ENCODE measurements at places on chromosomes 1 and 21. TPM values are rescaled to one million over a fixed set of nuclear protein-coding genes. Genes with fewer than 3 reads are reported as not detected.

GRCh38 chr1:209155546-209155945, 428.0 kb upstream of the CAMK1G start:
- H3K27me3 ChIP-seq = peaks cover 4% of the 10 kb centered on the region
- no peak overlapping the region for H3K27ac ChIP-seq
- H3K36me3 ChIP-seq = no peaks in the 10 kb centered on the region

Gene VSIG8
- not detected for total RNA-seq

DNA sequence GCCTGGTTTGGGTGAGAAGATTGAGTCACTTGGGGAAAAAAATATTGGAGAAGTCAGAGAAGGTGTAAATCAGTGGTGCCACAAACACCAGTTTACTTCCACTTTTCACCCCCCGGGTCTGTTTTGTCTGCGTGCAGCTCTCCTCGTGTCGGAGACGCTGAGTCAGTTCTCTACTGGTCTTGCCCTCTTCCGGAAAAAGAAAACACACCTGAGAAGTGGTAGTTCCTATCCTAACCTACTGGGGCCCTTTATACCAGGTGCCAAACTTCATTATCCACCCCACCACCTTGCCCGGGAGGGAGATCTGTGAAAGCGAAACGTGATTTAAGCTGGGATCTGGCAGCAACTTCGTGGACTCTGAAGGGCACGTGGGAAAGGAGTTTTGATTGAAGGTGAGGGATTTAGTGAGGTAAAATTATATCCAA, 855 bp upstream of the IVNS1ABP start:
- peaks cover 30% of the 10 kb centered on the region for H3K4me1 ChIP-seq
- no peaks in the 10 kb centered on the region for H3K27me3 ChIP-seq
- peaks cover 11% of the 10 kb centered on the region for H3K36me3 ChIP-seq
- H3K4me3 ChIP-seq = peak overlapping the region; percentile 97
- peak overlapping the region; percentile 98 for H3K27ac ChIP-seq
- peak; percentile 21 for DNase-seq

Gene DNASE2B
- not detected for total RNA-seq

Gene ASPM
- total RNA-seq = 0.62 TPM

- H3K4me3 ChIP-seq = no peak overlapping the region
- no peaks in the 10 kb centered on the region for H3K4me1 ChIP-seq
- H3K36me3 ChIP-seq = no peaks in the 10 kb centered on the region
- no peak for DNase-seq
- H3K27ac ChIP-seq = no peak overlapping the region
Observed at GRCh38 chr1:115218699-115219098, 119.3 kb downstream of the NGF start.

DNA sequence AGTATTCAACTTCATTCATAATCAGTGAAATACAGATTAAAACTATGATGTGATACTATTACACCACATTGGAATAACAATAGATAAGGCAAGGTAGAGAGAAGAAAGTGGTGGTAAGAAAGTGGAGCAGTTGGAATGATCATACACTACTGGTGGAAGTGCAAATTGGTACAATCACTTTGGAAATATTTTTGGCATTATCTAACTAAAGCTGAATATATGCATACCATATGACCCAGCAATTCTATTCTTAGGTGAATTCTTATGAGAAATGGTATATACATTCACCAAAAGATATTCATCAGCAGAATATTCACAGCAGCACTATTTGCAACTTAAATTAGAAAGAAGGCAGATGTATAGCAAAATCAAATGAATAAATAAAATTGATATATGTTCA, 21.4 kb upstream of the PTPRC start:
- no peaks in the 10 kb centered on the region for H3K36me3 ChIP-seq
- peaks cover 58% of the 10 kb centered on the region for H3K4me1 ChIP-seq
- no peak for DNase-seq
- no peaks in the 10 kb centered on the region for H3K27me3 ChIP-seq

- no peak for DNase-seq
- H3K4me3 ChIP-seq = no peak overlapping the region
- H3K27me3 ChIP-seq = peaks cover 49% of the 10 kb centered on the region
- H3K4me1 ChIP-seq = peaks cover 11% of the 10 kb centered on the region
- H3K27ac ChIP-seq = peak overlapping the region; percentile 59
Observed at GRCh38 chr21:35428489-35428888, 379.4 kb upstream of the RUNX1 start.

GRCh38 chr1:239913141-239913585, 178.5 kb upstream of the FMN2 start:
- H3K4me1 ChIP-seq = no peaks in the 10 kb centered on the region
- peaks cover 2% of the 10 kb centered on the region for H3K36me3 ChIP-seq
- H3K27me3 ChIP-seq = peaks cover 39% of the 10 kb centered on the region
- H3K27ac ChIP-seq = no peak overlapping the region
- no peak for DNase-seq

GRCh38 chr1:117060441-117061317, 553 bp downstream of the TTF2 start:
- H3K27ac ChIP-seq = no peak overlapping the region
- H3K36me3 ChIP-seq = no peaks in the 10 kb centered on the region
- H3K4me3 ChIP-seq = no peak overlapping the region
- DNase-seq = peak; percentile 33
- H3K4me1 ChIP-seq = peaks cover 24% of the 10 kb centered on the region

- no peak overlapping the region for H3K4me3 ChIP-seq
- no peak for DNase-seq
- no peaks in the 10 kb centered on the region for H3K27me3 ChIP-seq
- H3K36me3 ChIP-seq = no peaks in the 10 kb centered on the region
Observed at GRCh38 chr21:27813750-27814149, 846.9 kb upstream of the ADAMTS5 start.

Gene RGS1
- 387 TPM for total RNA-seq

GRCh38 chr1:22662318-22662717, 9.3 kb downstream of the C1QB start:
- H3K27me3 ChIP-seq = peaks cover 53% of the 10 kb centered on the region
- peak overlapping the region; percentile 17 for H3K27ac ChIP-seq
- no peak overlapping the region for H3K4me3 ChIP-seq

Gene C4BPA
- 0.12 TPM for total RNA-seq

Gene CTPS1
- 48.8 TPM for total RNA-seq

DNA sequence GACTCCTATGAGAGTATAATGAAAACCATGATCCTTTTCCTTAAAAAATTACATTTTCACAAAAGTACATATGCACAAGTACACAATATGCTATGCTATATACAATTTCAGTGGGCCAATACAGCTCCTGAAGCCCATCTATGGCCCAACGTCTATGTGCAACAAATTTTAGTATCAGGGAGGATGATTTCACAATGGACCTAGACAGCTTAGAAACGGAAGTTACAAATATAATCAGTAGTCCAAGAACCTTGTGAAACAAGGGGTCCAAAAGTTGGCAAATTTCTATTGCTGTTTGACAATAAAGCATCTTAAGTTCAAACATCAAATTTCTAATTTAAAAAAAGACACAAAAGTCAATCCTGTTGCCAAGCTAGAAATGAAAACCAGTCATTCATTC, 87.0 kb downstream of the DPYD start:
- no peak for DNase-seq
- no peaks in the 10 kb centered on the region for H3K27me3 ChIP-seq
- H3K4me3 ChIP-seq = no peak overlapping the region
- no peak overlapping the region for H3K27ac ChIP-seq
- no peaks in the 10 kb centered on the region for H3K4me1 ChIP-seq

Gene ZFYVE9
- 3.7 TPM for total RNA-seq

DNA sequence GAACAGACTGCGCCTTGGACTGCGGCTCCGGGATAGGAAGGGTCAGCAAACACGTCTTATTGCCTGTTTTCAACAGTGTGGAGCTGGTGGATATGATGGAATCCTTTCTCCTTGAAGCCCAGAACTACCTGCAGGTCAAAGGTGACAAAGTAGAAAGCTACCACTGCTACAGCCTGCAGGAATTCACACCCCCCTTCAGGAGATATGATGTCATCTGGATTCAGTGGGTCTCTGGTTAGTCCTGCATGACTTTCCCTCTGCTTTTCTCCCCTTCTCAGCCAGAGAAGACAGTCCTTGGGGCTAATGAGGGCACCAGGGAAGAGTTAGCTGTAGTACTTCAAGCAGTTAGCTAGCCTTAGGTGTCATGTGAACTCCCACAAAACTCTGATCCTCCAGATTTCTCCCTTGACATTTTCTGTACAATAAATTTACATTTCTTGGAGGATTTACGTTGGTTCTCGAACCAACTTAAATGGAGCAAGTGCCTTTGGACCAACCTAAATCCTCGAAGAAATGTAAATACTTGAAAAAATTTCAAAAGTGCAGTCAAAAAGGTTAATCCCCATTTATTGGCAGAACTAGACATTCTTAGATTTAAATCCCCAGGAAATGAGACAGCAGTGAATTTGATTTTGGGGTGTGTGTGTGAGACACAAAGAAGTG, 20.9 kb downstream of the NTMT2 start:
- no peak overlapping the region for H3K27ac ChIP-seq
- no peaks in the 10 kb centered on the region for H3K27me3 ChIP-seq
- H3K4me3 ChIP-seq = no peak overlapping the region
- DNase-seq = no peak
- peaks cover 3% of the 10 kb centered on the region for H3K36me3 ChIP-seq

DNA sequence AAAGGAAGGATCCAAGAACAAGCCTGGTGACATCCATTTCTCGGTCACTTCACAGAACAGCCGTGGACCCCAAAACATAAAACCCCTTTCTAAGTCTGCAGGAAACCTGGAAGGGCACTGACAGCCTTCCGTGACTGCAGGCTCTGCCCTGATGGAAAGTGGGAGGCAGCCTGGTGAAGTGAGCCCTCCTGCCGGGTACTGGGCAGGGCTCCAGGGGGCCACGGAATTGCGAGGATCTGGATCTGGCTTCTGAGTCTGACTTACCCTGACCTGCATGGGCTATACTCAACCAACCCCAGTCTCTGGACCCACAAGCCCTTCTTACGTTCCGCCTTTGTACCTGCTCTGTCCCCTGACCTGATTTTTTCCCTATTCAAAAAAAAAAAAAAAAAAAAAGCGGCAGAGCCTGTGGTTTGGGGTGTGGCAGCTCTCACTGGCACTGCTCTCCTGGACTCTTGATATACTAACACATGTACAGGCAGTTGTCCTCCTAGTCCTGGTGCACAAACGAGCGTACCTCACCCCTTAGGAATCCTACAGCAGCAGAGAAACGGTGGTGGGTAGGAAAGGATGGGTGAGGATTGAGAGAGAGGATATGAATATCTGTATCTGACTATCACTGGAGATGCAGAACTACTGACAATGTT, 82.9 kb downstream of the BEND5 start:
- H3K27ac ChIP-seq = no peak overlapping the region
- H3K36me3 ChIP-seq = peaks cover 2% of the 10 kb centered on the region
- H3K27me3 ChIP-seq = peaks cover 35% of the 10 kb centered on the region
- no peak for DNase-seq
- peaks cover 4% of the 10 kb centered on the region for H3K4me1 ChIP-seq
- H3K4me3 ChIP-seq = no peak overlapping the region

GRCh38 chr1:111332190-111332589, 41.5 kb downstream of the CHIA start:
- peaks cover 3% of the 10 kb centered on the region for H3K4me1 ChIP-seq
- H3K27me3 ChIP-seq = no peaks in the 10 kb centered on the region
- no peak overlapping the region for H3K27ac ChIP-seq
- DNase-seq = no peak
- H3K4me3 ChIP-seq = no peak overlapping the region
- H3K36me3 ChIP-seq = peaks cover 3% of the 10 kb centered on the region

Gene CELF3
- total RNA-seq = not detected

GRCh38 chr1:233025157-233025556, 74.7 kb downstream of the NTPCR start:
- H3K4me1 ChIP-seq = peaks cover 38% of the 10 kb centered on the region
- H3K27ac ChIP-seq = no peak overlapping the region
- H3K4me3 ChIP-seq = no peak overlapping the region

Gene TRABD2B
- total RNA-seq = not detected

GRCh38 chr1:85815906-85816305, 107.7 kb upstream of the ZNHIT6 start:
- H3K4me3 ChIP-seq = no peak overlapping the region
- H3K27me3 ChIP-seq = no peaks in the 10 kb centered on the region
- no peaks in the 10 kb centered on the region for H3K36me3 ChIP-seq
- DNase-seq = no peak
- no peak overlapping the region for H3K27ac ChIP-seq
- no peaks in the 10 kb centered on the region for H3K4me1 ChIP-seq

- peaks cover 43% of the 10 kb centered on the region for H3K4me1 ChIP-seq
- no peaks in the 10 kb centered on the region for H3K27me3 ChIP-seq
- H3K36me3 ChIP-seq = peaks cover 6% of the 10 kb centered on the region
- no peak for DNase-seq
Observed at GRCh38 chr1:172429331-172430127, 9.0 kb downstream of the C1orf105 start.

Gene SPTA1
- total RNA-seq = not detected

Gene TMIGD3
- total RNA-seq = not detected

- peak overlapping the region; percentile 94 for H3K27ac ChIP-seq
- H3K36me3 ChIP-seq = peaks cover 2% of the 10 kb centered on the region
Observed at GRCh38 chr1:20250340-20250989, 40.2 kb upstream of the VWA5B1 start.

DNA sequence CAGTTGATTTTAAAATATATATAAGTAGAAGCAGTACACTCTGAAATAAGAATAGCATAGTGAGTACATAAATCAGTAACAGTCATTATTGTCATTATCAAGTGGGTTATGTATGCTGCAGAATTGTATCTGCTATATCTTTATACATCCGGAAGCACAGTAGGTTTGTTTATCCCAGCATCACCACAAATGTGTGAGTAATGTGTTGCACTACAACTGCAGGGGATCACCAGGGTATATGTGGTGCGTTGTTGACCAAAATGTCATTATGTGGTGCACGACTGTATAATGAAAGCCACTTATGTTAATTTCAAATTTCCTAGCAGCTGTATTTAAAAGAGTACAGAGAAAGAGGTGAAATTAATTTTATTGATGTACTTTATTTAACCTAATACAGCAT, 87.7 kb upstream of the GADD45A start:
- no peak overlapping the region for H3K27ac ChIP-seq
- peaks cover 4% of the 10 kb centered on the region for H3K27me3 ChIP-seq
- H3K4me1 ChIP-seq = no peaks in the 10 kb centered on the region

DNA sequence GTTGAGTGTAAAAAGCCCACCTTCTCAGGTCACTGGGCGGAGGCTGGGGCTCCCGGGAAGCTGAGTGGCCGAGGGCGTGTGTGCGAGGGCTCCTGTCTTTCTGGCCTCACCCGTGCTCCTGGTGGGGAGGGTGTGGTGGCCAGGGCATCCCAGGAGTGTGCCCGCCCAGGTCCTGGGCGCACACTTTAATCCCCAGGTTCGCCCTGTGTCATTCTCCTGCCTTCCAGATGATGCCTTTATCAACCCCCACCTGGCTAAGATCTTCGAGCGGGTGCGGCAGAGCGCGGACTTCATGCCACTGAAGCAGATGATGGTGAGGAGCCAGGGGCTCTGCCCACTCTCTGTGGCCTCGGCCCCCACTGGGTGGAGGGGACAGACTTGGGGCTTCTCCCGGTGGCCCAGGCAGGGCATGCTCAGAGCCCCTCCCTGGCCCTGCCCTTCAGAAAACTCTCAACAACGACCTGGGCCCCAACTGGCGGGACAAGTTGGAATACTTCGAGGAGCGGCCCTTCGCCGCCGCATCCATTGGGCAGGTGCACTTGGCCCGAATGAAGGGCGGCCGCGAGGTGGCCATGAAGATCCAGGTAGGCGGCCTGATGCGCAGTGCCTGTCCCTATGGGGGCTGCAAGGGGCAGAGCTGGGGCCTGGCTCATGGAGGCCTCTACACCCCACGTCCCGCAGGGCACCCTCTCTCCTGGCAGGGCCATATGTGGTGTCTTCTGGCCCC, 42.5 kb downstream of the COQ8A start:
- no peaks in the 10 kb centered on the region for H3K27me3 ChIP-seq
- peaks cover 2% of the 10 kb centered on the region for H3K4me1 ChIP-seq
- DNase-seq = no peak
- no peak overlapping the region for H3K4me3 ChIP-seq
